ENCODE measurements at places on chromosomes 3 and 15.

DNA sequence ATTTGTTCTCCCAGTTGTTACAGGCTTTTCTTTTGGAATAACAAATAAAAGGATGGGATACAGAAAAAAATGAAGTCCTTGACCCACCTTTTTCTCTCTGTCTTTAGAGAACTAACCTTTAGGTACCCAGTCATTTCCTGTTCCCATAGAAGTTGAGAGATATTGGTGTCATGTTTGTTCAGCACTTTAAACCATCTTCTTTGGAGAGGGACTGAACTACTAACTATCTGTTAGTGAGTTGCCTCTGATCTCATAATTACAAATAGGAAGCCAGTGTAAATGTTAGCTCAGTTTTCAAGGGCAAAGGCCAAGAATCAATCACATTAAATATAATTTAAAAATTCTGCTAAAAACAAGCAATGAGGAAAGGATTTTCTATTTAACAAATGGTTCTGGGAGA is 72.9 kb upstream of the DCBLD2 start:
- DNase-seq: no peak

DNA sequence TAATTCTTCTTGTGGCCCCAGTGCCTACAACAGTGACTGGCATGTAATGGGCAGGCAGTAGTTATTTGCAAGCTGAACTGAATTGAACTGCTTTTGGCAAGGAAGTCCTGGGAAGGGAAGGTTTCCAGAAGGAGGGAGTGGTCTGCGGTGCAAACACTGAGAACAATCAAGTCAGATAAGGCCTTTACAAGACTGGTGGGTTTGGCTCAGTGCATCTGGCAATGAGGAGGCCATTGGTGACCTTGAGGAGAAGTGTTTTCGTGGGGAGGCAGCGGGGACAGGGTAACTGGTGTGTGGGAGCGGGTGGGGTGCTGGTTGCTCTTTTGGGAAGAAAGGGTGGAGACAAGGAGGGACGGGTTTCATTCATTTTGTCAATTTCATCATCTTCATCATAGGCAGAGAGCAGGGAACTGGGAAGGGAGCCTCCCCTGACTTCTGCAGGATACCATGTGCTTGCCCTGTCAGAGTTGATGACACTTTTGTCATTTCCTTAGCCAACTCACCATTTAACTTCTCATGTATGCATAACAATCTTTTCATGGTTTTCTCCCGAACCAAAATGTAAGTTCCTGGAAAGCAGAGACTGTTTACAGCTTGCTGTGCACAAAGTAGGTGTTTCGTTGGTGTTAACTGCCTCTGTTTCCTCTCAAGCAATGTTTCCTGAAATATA is 8.4 kb upstream of the EHD4 start:
- no peak for DNase-seq

DNA sequence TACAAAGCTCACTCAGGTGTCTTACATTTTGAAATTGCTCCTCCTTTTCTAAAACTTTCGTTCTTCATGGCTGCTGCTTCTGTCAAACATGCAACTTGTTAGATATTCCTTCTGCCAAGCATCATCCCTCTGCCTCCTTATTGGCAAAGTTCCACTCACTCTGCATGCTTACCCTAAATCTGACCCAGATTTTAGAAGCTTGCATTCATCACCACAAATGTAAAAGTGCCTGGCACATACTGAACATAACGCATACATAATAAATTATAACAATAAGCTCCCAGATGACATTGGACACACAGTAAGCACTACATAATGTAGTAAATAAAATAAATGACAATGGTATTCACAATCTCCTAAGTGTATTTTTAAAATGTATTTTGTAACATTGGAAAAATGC is 107.4 kb downstream of the LMLN start:
- no peak for DNase-seq

GRCh38 chr3:113276751-113277080 is 65.4 kb downstream of the BOC start:
- no peak for DNase-seq

- no peak for DNase-seq
These were observed 179.1 kb downstream of the SLC9A9 start for GRCh38 chr3:143668924-143669790.

DNA sequence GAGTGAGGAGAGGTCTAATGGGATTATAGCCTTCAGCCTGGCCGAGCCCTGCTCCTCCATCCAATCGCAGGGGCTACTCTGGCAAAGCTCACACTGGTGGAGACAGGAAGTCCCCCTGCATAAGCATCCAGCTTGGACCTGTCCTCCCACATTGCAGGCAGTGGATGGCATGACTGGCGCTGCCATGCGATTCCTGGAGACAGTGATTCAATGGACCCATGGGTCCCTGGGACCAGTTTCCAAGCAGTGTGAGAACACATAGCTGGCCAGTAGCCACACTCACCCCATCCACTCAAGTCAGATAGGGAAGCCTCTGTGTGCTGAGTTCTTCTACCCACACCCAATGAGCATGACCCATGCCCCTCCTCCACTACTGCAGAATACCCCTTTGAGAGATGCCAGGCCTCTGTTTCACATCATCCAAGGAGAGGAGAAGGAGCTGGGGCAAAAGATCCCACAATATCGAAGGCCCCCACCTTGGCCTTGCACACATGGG is 18.1 kb upstream of the POC1A start:
- DNase-seq: no peak

GRCh38 chr3:65597952-65598413 is 440.7 kb downstream of the MAGI1 start:
- no peak for DNase-seq
